ENCODE measurements at places on chromosomes 16 and 17. TPM values are rescaled to one million over a fixed set of nuclear protein-coding genes. Genes with fewer than 3 reads are reported as not detected.

The GPR139 gene
- not detected for total RNA-seq

- peak; percentile 68 for DNase-seq
- peaks cover 21% of the 10 kb centered on the region for H3K4me1 ChIP-seq
- H3K27me3 ChIP-seq = no peaks in the 10 kb centered on the region
Observed at GRCh38 chr17:76968707-76969597, 100.7 kb downstream of the MGAT5B start.

DNA sequence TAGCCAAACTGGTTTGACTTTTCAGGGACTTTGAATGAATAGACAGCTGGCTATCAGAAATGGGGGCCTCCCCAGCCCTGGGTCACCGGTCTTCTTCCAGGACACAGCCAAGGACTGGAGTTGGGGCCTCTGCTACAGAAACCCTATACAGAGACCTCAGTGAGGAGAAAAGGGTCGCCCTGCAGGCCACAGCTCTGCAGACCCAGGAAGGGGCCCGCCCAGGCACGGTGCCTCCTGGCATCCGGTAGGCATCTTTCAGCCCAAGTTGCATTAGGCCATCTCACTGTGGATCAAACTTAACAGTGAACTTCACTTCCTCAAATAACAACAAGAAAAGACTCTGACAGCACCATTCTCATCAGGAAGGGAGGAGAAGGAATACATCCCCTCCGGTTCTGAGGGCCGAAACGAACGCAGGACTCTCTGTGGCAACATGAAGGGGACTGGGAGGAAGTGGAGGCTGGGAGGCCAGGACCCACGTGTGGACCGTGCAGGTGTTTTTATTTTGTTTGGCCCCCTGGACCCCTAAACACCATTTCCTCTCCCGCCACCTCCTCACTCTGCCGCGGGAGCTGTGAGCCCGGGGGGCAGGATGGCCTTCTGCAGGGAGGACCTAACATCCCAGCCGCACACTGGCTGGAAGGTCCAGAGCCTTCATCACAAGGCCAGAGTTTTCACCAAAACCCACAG is 7.2 kb downstream of the SLC38A10 start:
- H3K4me3 ChIP-seq = no peak overlapping the region
- peaks cover 14% of the 10 kb centered on the region for H3K4me1 ChIP-seq
- H3K27me3 ChIP-seq = no peaks in the 10 kb centered on the region
- no peaks in the 10 kb centered on the region for H3K36me3 ChIP-seq

GRCh38 chr16:79673635-79674034 is 73.1 kb upstream of the MAF start:
- H3K36me3 ChIP-seq = peaks cover 4% of the 10 kb centered on the region
- no peaks in the 10 kb centered on the region for H3K27me3 ChIP-seq
- H3K27ac ChIP-seq = no peak overlapping the region
- no peak overlapping the region for H3K4me3 ChIP-seq
- DNase-seq = no peak
- H3K4me1 ChIP-seq = no peaks in the 10 kb centered on the region

GRCh38 chr17:4583206-4583605 is 1.1 kb upstream of the SMTNL2 start:
- peaks cover 11% of the 10 kb centered on the region for H3K4me1 ChIP-seq
- no peaks in the 10 kb centered on the region for H3K36me3 ChIP-seq
- no peak overlapping the region for H3K27ac ChIP-seq
- H3K4me3 ChIP-seq = peak overlapping the region; percentile 90
- H3K27me3 ChIP-seq = peaks cover 38% of the 10 kb centered on the region

GRCh38 chr16:28923231-28923587 is 1.8 kb downstream of the RABEP2 start:
- H3K36me3 ChIP-seq = no peaks in the 10 kb centered on the region
- peak overlapping the region; percentile 77 for H3K4me3 ChIP-seq
- DNase-seq = no peak
- no peak overlapping the region for H3K27ac ChIP-seq
- H3K4me1 ChIP-seq = peaks cover 19% of the 10 kb centered on the region

GRCh38 chr17:81651692-81652091 is 4.7 kb downstream of the PDE6G start:
- no peaks in the 10 kb centered on the region for H3K36me3 ChIP-seq
- H3K4me1 ChIP-seq = peaks cover 11% of the 10 kb centered on the region
- no peak overlapping the region for H3K4me3 ChIP-seq
- H3K27me3 ChIP-seq = no peaks in the 10 kb centered on the region
- H3K27ac ChIP-seq = no peak overlapping the region

GRCh38 chr16:86072328-86073102 is 173.6 kb downstream of the IRF8 start:
- peaks cover 44% of the 10 kb centered on the region for H3K27me3 ChIP-seq
- DNase-seq = peak; percentile 75
- H3K4me1 ChIP-seq = peaks cover 36% of the 10 kb centered on the region

The SPHK1 gene
- total RNA-seq = 21.1 TPM

The CSH2 gene
- total RNA-seq = not detected

The NPIPB6 gene
- total RNA-seq = 1.5 TPM

The RAB40B gene
- total RNA-seq = 5.6 TPM

DNA sequence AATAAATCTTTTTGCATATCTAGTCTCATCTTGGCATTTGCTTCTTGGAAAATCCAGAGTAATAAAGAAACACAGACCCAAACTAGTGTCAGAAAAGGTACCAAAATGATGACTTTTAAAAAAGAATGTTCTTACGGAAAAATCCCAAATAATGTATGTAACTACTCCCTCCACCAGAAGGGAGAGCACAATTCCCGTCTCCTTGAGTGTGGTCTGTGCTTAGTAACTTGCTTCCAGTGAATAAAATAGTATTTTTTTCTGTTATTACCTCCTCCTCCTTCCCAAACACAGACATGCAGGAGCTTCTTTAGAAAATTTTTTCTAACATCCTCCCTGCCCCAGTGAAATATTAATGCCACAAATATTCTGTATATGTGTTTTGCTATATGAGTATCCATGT is 358.1 kb downstream of the ZFHX3 start:
- H3K36me3 ChIP-seq = peaks cover 15% of the 10 kb centered on the region
- no peaks in the 10 kb centered on the region for H3K27me3 ChIP-seq
- H3K4me3 ChIP-seq = no peak overlapping the region
- DNase-seq = no peak
- H3K27ac ChIP-seq = no peak overlapping the region

- DNase-seq = no peak
- H3K27me3 ChIP-seq = no peaks in the 10 kb centered on the region
- no peak overlapping the region for H3K4me3 ChIP-seq
- H3K27ac ChIP-seq = no peak overlapping the region
- H3K4me1 ChIP-seq = no peaks in the 10 kb centered on the region
Observed at GRCh38 chr17:1776857-1777256, 15.0 kb downstream of the SERPINF1 start.

- peaks cover 51% of the 10 kb centered on the region for H3K27me3 ChIP-seq
- H3K4me1 ChIP-seq = no peaks in the 10 kb centered on the region
- no peak overlapping the region for H3K27ac ChIP-seq
- no peaks in the 10 kb centered on the region for H3K36me3 ChIP-seq
- no peak overlapping the region for H3K4me3 ChIP-seq
Observed at GRCh38 chr17:43958748-43959352, 5.1 kb upstream of the PYY start.

Measured in neural crest cell (in vitro differentiated cells).